Activated T-helper 1 cell treated with anti-CD3 and anti-CD28 coated beads, Interleukin-2, amount 50 U/mL, for 16 hours (primary cell): ENCODE measurements at places on chromosomes 6 and 20.

GRCh38 chr6:136438441-136438840, 111.8 kb downstream of the MAP7 start:
- no peak for DNase-seq

GRCh38 chr6:15380351-15380750, 134.5 kb downstream of the JARID2 start:
- DNase-seq, result no peak

DNA sequence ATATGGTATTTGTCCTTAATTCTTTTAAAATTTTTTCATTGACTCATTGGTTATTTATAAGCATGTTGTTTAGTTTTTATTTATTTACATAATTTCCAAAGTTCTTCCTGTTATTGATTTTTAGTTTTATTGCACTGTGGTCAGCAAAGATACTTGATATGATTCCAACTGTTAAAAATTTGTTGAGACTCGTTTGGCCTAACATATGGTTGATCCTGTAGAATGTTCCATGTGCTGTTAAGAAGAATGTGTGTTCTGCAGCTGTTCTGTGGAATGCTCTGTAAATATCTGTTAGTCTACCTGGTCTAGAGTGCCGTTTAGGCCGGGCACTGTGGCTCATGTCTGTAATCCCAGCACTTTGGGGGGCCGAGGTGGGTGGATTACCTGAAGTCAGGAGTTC, 197.7 kb downstream of the CD109 start:
- DNase-seq, result no peak

DNA sequence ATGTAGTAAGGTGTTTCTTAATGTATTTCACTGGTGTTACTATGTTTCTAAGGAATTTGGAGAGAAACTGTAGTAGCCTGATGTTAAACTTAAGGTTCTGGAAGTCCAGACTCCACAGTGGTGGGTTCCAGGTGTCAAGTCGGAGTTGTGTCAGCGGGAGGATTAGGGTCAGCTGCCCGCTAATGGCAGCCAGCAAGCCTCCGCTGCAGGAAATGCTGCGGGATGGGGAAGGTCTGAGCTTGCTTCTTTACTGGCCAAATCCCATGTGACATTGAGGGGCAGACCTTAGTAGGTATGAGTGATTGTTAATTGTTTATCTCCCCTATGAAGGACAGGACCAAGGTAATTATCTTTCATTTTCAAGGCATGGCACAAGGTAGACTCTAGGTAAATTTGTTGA, 3.7 kb upstream of the ARID1B start:
- no peak for DNase-seq

- DNase-seq, result no peak
Observed at GRCh38 chr6:19297880-19298279, 539.3 kb upstream of the ID4 start.

GRCh38 chr6:41072836-41073202, at the start of gene NFYA:
NFYA (plus strand) TSS chr6:41072974; CDS start chr6:41079090, 6,116 bp downstream.
- DNase-seq, result no peak

DNA sequence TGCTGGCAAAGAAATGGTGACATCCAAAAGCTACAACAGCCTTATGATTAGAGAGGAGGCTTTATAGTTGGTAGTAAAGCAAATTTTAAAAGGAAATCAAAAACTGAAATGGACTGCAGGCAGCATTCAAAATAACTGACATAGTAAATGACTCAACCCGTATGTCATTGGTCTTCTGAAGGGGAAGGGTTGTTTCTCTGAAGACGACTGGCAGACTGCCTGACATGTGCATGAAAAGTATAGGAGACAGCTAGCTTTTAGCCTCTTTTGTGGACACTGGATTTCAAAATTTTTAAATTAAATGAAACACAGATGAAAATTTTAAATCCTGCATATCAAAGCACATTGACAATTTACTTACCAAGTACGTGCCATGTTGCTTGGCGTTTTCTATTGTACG, 90.7 kb downstream of the TRMT6 start:
- no peak for DNase-seq

DNA sequence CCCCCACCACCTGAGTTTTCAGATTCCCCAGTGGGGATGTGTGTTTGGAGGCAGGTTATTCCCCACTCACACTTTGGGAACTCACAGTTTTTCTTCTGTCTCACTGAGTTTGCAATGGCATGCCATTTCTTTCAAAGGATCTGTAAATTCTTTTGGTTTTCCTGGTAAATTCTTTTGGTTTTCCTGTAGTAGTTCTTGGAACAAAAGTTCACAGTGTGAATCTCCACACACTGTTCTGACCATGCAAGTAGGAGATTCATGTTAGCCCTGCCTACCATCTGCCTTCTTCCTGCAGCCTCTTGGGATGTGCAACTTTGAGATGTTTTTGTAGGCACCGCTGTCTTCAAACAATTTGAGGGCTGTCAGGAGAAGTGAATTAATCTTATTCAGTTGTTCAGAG, 165.6 kb upstream of the OGFRL1 start:
- no peak for DNase-seq

GRCh38 chr6:125815080-125815910, 24.5 kb downstream of the NCOA7 start:
- no peak for DNase-seq

DNA sequence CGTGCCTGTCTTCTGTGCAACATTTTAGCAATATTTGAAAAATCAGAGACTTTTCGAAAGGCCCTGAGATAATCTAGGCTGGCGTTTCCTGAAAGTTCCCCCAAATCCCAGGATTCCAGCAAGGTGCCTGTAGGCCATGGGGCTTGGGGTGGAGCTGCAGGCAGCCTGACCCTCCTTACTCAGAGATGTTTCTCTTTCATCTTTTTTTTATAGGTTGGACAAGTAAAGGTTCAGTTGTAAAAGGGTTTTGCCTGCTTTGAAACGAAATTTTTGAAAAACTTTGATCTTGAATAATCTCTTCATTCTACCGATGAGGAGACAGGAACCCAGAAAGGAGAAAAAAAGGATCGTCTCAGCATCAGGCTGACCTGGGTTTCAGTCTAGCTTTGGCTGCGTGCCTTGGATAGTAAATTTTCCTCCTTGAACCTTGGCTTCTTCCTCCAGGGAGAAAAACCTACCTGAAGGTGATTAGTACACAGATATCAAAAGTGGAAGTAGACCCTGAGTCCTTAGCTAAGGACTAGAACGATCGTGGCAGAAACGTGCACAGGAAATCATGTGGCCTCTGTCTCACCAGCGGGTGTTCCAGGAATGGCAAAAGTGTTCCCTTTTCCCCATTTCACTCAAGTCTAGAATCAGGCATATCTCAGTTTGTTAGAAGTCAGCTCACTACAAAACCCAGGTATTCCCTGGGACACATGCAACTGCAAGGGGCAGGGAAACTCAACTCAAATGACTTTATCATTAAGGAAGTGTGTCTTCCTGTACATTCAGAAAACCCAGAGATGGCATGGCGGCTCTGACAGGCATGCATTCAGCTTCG, 128.2 kb upstream of the PTPN1 start:
- no peak for DNase-seq
